CD8-positive, alpha-beta memory T cell (primary cell): ENCODE measurements at places on chromosomes 3 and 15. TPM values are rescaled to one million over a fixed set of nuclear protein-coding genes. Genes with fewer than 3 reads are reported as not detected.
A peak's percentile ranks its signal among the peaks of the same experiment; 100 is the strongest.

UACA gene
- total RNA-seq: 0.53 TPM

RASGRF1 gene
- not detected for total RNA-seq

DNA sequence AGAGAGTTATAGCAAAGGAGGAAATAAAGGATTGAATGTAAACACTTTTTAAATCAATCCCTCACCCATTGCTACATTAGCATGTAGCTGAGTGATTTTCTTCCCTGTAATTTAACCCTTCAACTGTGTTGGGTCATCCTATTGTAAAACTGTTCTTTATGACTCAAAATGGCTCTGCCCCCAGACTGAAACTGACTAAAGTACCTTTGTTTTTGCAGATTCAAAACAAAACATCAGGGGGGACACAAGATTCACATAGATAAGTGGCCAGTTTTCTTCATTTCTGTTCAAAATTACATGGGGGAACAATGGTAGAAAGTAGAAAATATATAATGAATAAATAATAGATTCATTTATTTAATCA lies 268.4 kb downstream of the IGSF11 start:
- H3K4me1 ChIP-seq: no peaks in the 10 kb centered on the region
- DNase-seq: no peak
- H3K36me3 ChIP-seq: no peaks in the 10 kb centered on the region
- H3K27ac ChIP-seq: no peak overlapping the region

TM4SF1 gene
- 0.27 TPM for total RNA-seq

ZNF148 gene
- total RNA-seq: 35.4 TPM

- no peaks in the 10 kb centered on the region for H3K27me3 ChIP-seq
- H3K4me3 ChIP-seq: peak overlapping the region; percentile 40
- DNase-seq: peak; percentile 80
- no peak overlapping the region for H3K27ac ChIP-seq
- no peaks in the 10 kb centered on the region for H3K36me3 ChIP-seq
Measured at GRCh38 chr15:45454814-45455213, 67.7 kb downstream of the SLC30A4 start.

GRCh38 chr3:127488141-127488672 lies 102.3 kb downstream of the TPRA1 start:
- H3K27me3 ChIP-seq: no peaks in the 10 kb centered on the region
- no peak overlapping the region for H3K27ac ChIP-seq
- H3K36me3 ChIP-seq: no peaks in the 10 kb centered on the region
- DNase-seq: no peak
- no peaks in the 10 kb centered on the region for H3K4me1 ChIP-seq
